ENCODE measurements at places on chromosomes 2 and 18.

DNA sequence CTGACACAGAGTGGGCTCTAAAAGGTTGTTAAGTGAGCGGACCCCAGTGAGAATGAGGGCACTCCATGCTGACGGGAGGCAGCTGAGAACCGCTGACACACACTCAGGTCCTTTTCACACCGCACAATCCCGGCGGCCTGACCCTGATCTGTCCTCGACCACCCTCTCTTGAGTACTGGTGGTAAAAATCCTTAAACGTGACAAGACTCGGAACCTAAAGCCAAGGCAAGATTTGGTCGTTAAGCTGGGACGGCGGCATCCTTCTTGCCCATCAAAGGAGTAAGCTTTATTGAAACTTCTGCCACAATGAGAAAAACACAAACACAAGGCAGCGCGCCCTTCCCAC, 569 bp downstream of the TMX3 start:
- peak; percentile 14 for DNase-seq

DNA sequence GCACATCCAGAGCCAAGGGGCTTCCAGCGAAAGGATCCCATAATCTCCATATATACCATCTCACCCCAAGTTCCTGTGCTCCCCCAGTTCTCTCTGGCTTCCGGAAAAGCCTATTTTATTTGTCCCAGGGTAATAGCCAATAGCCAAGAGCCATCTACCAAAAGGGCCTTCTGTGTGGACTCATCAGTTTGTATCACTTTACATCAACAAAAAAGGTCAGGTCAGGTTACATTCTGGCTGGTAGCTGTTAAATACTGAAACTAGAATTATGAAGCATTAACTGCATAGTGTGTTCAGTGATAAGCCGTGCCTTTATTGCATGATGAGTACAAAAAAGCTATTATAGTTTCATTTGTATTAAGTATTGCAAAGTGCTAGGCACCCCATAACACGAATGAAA, 223.7 kb downstream of the IRS1 start:
- peak; percentile 62 for DNase-seq

- DNase-seq = peak; percentile 3
Observed at GRCh38 chr18:45370255-45371010, 244.8 kb upstream of the SLC14A2 start.

DNA sequence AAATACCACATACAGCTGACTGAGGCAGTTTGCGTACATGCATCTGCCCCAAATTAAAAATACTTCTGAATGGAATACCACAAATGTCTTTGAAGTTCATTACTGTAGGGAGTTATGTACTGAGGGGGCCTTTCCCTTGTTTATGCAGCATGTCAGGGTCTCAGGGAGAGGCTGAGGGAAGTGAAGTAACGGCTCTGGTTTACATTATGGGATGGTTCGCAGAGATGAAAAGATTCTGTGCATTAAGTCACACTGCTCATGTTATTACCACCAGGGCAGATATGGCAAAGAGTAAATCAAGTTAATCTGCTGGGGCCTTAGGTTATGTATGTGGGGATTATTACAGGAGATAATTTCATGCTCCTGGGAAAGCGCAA, 385.9 kb upstream of the RND3 start:
- no peak for DNase-seq

DNA sequence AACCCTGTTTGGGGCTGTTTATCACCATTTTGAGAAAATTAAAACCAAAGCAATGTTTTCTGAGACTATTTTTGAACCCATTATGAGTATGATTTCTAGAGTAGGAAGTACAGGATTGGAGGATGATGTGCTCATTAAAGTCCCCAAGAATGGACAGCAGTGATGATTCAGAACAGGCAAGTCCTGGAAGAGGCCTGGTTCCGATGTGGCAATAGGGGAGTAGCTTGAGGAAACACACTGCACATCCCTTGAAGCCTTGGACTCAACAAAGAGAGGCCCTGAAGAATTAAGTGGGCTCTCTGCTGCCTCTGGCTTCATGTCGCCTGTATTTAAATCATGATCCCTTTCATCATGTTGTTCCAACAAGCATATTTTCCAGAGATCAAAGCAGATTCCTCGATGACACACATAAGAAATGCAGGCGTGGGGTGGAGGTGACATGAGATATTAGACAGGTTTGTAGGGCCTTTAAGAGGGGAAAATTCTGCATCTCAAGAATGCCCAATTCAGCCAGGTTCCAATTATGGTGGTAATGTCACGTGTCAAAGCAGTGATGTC, 242.2 kb downstream of the FHOD3 start:
- no peak for DNase-seq

DNA sequence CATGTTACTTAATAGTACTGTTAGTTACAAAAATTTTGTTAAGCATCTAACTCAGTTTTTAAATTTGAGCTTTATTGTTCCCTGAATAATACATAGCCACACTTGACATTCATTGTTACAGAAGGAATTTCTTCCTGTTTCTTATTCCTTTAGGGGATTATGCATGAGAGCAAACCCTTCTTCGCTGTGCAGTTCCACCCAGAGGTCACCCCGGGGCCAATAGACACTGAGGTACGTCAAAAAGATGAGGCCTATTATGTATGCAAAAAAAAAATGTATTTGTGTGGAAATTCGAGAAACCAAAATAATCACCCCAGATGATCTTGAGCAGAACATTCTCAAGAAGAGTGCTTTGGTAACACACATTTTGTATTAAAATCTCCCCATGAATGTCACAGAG, 36.3 kb downstream of the CPS1 start:
- DNase-seq = no peak

- DNase-seq = peak; percentile 89
Observed at GRCh38 chr18:62281684-62282083, 43.4 kb upstream of the TNFRSF11A start.

DNA sequence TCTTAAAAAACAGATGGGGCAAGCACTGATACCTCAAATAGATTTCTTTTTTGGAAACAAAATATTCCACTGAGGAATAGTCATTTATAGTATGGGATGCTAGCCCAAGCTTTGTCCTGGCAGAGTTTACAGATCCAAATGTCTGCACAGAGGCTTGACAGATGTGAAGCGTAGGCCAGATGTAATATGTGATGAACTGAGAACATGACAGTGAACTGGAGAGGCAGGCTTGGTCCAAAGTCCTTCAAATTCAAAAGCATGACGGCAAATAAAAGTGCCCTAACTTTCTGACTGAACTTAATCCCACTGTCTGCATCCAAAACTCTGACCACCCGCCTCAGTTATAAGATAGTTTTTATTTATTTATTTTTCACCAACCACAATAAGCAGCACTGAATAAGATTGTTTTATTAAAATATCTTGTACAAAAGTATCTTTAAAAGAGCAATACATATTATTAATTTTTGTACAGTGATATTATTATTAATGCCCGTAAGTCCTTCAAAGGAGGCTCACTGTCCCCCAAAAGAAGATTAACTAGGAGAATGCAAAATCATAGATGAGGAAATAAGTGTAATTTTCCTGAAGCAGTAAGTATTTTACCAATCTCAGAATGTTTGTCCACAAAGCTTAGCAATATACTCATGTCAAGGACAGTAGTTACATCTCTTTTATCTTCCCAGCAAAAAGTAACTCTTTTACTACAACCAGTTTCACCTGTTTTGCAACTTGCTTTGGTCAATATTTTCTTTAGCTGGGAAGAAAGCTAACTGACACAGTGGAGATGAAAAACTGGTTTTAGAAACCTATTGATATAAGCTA, 10.7 kb upstream of the SPOPL start:
- DNase-seq = no peak

- DNase-seq = no peak
Observed at GRCh38 chr2:85564144-85564563, 2.9 kb upstream of the GGCX start.

DNA sequence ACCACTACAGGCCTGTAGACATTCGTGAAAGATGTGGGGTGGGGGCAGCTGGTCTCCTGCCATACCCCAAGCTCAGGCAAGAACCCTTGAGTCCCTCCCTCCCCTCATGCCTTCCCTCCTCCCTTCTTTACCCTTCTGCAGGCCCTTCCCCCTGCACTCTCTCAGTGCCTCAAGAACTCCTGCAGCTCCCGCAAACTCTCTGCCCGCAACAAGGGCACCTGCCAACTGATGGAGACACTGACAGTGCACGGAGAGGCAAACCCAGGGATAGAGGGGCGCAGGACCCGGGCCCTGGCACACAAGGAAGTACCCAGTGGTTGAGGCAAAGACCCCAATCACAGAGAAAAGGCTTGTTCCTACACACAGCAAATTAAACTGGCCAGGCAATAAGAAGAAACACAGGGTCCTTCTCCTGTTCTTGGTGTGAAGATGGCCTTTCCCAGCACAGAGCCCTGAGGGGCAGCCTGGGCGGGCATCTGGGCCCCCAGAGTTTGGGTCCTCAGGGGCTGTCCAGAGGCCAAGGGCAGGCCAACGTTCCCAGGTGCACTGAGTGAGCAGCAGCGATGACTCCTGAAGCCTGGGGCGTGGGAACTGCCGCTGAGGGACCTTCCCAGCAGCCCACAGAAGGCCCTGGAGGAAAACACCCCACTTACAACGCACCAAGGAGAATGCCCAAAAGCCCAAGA, 1.6 kb downstream of the TEKT4 start:
- DNase-seq = no peak

DNA sequence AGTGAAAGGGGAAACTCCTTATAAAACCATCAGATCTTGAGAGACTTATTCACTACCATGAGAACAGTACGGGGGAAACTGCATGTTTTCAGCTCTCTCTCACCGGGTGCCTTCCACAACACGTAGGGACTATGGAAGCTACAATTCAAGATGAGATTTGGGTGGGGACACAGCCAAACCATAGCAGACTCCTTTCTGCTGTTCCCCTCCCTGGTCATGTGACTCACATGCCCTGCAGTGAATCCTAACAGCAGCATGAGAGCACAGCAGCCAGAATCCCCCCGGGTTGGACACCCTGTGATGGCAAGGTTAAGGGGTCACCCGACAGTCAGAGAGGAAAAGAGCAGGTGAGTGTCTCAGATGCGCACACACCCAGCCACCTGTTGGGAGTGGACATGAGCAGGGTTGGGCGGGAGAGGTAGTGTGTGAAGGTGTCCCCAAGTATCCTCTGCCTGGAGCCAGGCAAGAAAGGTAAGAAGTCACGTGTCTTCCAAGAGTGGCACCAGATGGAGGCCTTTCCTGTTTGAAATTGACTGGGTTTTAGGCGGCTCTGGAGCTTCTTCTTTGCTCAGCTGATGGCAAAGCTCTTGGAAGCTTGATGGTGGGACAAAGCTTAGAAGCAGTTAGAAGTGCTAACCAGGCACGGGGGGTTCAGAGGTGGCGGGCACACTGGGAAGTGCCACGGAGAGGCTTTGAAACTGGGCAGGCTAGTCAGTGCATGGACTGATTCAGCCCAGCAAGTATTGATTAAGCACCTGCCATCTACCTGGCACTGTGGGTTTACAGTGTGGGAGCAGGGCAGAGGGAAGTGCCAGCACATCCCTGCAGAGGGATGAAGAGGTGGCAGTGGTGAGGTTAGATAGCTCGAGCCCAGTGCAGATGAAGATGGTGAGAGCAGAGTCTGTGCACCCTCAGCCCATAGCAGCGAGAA, 68.7 kb downstream of the RHOB start:
- DNase-seq = peak; percentile 38
